GM12891 (cell line): ENCODE measurements at places on chromosomes 4 and X.

DNA sequence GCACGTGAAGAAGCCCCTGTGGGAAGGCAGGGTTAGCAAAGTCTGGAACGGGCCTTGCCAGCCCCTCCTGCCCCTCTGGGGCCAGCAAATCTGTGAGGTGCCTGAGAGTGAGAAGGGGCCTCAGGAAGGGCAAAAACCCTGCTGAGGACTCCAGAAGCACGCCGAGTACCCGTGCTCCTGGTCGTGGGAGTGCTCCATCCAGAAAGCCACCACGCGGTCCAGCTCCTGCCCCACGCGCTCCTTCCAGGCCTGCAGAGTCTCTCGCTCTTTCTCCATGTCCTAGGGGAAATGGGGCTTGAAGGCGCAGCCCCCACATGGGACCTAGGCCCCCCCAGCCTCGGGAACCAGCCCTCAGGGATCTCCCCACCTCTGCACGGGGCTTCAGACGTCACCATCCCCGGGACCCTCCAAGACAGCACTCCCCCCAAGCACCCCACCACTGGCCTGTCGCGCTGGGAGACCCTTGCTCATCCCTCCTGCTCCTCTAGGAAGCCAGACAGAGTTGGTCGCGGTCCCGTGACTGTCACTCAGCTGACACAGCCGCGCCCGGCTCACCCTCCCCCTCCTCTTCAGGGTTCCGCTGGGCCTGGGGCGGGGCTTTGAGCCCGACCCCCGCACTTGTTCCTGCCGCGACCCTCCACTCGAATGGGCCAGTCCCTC lies at the start of gene RENBP:
Gene RENBP (minus strand): TSS at position 504 of the 660 bp plus-strand sequence. CDS start 33 bp downstream, at position 471.
- no peak for DNase-seq

DNA sequence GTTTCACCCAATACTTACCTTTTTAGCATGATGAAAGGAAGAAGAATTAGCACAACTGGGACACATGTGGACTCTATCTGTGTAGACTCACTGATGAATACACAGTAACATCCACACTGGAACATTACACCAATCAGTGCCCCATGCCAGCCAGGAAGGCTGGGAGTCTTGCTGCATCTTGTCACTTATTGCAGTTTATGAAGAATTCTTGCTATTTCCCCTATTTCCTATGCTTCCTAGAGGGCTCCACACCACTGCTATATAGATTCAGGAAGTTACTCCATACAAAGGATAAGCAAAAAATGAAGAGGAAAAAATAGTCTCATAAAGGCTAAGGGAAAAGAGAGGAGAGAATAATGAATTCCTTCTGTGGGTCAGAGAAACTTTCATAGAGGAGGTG lies 201.0 kb downstream of the CAMK2D start:
- no peak for DNase-seq

- DNase-seq: peak; percentile 68
These were observed 29.5 kb upstream of the FGFR3 start for GRCh38 chr4:1763550-1764080.

- DNase-seq: no peak
These were observed 43.1 kb upstream of the FAM9C start for GRCh38 chrX:13087322-13088155.

DNA sequence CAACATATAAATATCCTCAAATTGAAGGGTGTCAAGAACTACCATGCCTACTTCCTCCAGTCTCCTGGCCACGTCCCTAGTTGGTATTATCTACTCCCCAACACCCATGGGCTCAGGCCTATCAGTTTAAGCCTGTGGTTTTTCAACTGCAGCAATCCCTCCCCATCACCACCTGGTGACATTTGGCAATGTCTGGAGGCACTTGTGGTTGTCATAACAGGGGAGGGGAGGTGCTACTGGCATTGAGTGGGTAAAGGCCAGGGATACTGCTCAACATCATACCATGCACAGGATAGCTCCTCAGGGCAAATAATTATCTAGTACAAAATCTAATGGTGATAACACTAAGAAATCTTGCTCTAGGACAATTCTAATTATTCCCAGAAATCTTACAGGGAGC lies 95.3 kb downstream of the COMMD8 start:
- no peak for DNase-seq

DNA sequence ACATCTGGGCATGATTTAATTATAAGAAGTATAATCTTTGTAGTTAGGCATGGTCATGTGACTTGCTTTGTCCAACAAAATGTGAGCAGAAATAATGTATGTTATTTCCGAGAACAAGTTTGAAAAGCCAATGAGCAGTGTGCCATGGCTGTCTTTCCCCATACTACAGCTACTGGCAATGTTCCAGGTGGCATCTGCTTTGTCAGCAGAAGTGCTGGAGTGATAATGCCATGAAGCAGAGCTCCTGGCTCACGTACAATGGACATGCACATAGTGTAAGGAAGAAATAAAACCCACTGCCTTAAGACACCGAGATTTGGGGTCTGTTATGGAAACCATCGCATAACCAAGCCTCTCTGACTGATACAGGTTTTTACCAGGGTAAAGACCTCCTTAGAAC lies 212.6 kb upstream of the RASGEF1B start:
- no peak for DNase-seq

- no peak for DNase-seq
These were observed 559.1 kb downstream of the ZNF674 start for GRCh38 chrX:45986081-45986480.

GRCh38 chr4:109414938-109415337 lies 18.7 kb upstream of the SEC24B start:
- no peak for DNase-seq
